Activated naive CD4-positive, alpha-beta T cell (primary cell): ENCODE measurements at places on chromosomes 7 and 10.

GRCh38 chr10:122650331-122650730, 49.3 kb downstream of the C10orf120 start:
- DNase-seq = no peak

DNA sequence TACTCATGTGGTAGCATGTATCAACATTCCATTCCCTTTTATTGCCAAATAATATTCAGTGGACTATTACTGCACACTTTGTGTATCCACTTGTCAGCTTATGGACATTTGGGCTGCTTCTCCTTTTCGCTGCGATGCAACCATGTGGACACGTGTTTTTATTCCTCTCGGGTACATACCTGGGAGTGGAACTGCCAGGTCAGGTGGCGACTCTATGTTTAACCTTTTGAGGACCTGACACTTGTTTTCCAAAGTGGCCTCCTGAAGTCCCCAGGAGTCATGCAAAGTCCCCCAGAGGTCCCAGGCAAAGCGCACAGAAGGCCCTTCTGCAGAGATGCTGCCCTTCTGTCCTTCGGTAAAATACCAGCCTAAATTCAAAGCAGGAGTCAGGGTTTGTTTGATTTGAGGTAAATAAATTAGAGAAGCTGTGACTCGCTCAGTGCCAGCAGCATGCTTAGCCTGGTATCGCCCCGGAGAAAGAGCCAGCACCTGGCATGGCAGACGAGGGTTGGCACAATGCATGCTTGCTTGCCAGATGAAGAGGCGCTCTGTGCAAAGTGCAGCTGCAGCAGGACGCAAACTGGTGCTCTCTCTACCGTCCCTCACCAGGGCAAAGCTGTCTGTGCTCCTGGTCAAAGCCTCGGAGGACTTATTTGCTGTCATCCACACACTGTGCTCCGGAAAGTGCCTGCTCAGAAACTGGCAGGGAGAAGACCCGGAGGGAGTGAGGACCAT, 37.8 kb downstream of the HIPK2 start:
- DNase-seq = no peak

GRCh38 chr10:60905580-60905979, 38.4 kb downstream of the RHOBTB1 start:
- no peak for DNase-seq

GRCh38 chr7:128937647-128938543, at the start of gene IRF5:
TSS of gene IRF5 (plus strand) at chr7:128937927. CDS start at chr7:128942082, 4,155 bp downstream.
- DNase-seq = no peak

DNA sequence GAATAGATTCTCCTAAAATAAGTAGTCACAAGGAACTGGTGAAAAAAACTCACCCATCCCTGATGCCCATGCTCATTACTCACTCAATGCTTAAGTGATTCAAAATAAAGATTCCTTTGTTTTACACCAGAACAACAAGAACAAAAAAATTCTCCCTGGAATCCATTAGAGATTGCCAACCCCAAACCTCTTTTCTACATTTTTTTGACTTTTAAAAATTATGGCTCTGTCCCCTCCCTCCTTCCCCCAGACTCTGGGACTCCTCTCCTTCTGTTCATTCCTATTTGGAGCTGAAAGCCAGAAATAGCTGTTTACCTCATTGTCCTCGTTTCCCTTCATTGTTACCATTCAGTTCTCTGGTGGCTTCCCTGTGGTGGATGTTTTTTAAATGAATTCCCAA, 63.2 kb upstream of the FHIP2A start:
- DNase-seq = no peak

- DNase-seq = no peak
These were observed 307.0 kb downstream of the PTPRN2 start for GRCh38 chr7:158280448-158281144.

DNA sequence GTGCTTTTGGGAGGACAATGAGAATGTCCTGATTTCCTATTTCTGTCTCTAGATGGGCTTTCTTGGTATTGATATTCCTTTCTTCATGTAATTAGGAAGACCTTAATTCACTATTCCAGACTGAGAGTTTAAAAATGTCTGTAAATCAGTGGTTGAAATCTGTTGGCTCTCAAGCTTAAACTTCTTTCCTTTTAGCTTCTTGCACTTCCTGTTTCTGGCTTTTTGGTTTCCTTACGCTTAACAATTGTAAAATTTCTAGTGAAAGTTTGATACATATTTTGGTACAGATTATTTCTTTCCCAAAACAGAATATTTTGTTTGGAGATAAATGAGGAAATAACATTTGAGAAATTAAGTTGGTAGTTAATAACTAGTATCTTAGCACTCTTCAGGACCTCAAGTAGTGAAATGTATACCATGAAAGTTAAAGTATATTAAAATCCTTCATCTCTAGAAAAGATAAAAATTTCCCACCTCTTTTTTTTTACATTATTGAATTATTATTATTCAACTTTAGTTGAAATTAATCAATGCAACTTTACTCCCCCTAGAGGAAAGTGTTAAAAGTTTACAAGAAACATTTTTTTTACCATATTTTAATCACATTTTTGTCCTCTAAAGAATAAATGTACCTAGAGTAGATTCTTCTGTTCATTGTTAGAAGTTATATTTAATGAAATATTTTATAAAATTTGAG, 137.2 kb downstream of the PHTF2 start:
- DNase-seq = no peak

DNA sequence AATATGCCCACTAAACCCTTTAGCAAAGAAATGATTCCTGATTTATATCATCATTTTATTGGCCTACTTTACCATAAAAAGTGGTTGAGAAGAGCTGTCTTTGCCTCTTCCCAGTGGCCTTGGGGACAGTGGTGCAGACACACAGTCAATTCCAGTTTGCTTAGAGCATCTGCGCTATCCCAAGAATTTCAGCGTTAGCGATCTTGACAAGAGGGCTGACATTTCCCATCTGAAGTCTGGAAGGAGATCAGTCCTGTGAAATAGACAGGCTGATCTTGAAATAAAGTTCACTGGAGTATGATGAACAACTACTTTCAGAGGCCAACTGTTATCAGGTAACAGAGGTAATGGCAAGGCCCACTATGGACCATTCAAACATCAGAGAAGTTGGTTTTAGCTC, 475.3 kb upstream of the NRP1 start:
- no peak for DNase-seq

GRCh38 chr10:104123397-104123796, 1.4 kb downstream of the SFR1 start:
- no peak for DNase-seq
